ENCODE measurements at places on chromosomes 7 and 10.

DNA sequence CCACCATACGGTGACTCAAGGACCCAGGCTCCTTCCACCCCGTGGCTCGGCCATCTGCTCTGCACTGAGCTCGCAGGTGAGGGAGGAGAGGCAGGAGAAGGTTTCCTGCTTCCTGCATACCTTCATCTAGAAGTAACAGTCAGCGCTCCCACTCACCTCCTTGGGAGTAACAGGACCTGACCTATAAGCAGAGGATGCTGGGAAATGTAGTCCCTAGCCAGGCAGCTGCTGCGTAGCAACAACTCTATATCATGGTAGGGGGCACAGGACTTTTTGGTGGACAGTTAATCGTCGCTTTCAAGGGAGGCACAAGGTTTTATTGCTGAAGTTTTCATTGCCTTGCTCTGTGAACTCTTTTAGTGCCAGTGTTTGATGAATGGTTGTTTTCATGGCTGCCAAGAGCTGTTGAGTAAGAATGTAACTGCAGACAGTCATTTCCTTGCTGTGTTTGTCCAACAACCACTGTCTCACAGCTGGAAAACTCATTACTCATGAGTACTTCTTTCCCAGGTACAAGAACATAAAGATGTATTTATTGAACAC lies 10.2 kb upstream of the ZFYVE27 start:
- DNase-seq: peak; percentile 70

DNA sequence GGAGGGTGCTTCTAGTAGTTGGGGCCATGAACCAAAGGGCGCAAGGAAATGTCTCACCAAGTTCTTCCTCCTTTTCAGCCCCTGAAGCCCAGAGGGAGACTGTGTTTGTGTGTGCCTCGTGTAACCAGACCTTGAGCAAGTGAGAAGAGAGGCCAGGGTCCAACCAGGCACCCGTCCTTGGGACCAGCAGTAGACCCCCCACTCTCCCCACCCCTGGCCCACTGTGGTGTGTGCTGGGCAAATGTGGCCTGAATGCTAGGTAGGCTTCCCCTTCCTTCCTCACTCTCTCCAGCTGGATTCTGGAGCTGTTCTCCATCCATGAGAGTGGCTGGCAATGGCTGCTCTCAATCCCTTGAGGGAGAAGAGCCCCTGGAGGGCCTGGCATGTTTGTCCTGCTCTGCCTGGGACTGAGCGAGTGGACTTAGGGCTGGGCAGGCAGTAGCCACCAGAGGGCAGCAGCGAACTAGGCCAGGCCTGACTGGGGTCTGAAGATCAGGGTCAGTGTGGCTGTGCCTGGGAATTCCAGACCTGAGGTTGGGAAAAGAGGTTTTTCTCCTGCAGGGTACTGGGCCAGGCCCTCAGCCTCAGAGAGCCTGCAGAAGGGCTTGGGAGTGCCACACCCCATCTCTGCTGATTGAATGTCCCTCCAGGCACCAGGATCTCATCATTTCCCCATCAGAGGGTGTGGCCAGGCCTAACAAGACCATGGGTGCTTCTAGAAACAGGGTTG lies 12.5 kb downstream of the SFRP5 start:
- DNase-seq: peak; percentile 58

DNA sequence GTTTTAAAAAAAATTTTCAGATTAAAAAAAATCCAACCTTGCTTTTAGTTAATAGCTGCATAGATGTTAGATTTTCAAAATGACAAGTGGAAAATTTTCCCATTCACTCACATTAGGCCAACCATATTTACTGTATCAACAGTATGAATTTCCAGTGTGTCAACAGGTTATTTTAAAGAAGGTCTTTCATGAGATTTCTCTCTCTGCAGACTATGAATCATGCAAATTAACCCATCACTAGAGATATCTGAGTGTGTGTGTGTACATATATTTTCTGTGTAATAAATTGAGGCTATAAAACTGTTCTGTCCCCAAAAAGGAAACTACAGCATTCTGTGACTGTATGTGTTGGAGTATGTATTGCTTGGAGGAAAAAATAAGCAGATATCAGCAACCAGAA lies 305.6 kb downstream of the ARL4A start:
- DNase-seq: no peak

DNA sequence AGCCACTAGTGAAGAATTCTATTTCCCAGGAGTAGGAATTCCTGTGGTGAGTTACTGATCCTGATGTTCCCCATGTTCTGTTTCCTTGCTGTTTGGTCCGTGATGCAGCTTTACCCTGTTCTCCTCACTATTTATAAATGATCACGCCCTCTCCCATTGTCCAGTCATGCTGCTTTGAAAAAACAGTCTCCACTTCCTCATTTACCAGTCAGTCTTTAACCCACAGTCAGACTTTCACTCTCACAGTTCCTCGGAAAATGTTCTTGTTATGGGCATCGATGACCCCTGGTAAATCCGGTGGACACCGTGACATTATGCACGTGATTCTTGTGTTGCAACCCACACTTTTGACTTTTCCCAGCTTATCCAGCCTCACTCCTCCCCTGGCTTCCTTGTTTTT lies 14.4 kb downstream of the SCIN start:
- peak; percentile 96 for DNase-seq

Data from LHCN-M2 (cell line).